Epithelial cell of umbilical artery (primary cell): ENCODE measurements at places on chromosomes 4 and X. TPM values are rescaled to one million over a fixed set of nuclear protein-coding genes. Genes with fewer than 3 reads are reported as not detected.

The NPY2R gene
- not detected in 2 replicates for total RNA-seq

The TLR2 gene
- 0.30 TPM in 1 of 2 replicates, not detected in the other for total RNA-seq

The EREG gene
- total RNA-seq = under 0.01 TPM in 1 of 2 replicates, not detected in the other

The SFRP2 gene
- total RNA-seq = not detected in 2 replicates

The MAGED4B gene
- total RNA-seq = 19.5 and 22.2 TPM in 2 replicates

The LRCH2 gene
- 4.2 and 5.8 TPM in 2 replicates for total RNA-seq

The RELL1 gene
- 172 and 267 TPM in 2 replicates for total RNA-seq
